ENCODE measurements at places on chromosomes 3 and 15. TPM values are rescaled to one million over a fixed set of nuclear protein-coding genes. Genes with fewer than 3 reads are reported as not detected.

Gene CCR2
- not detected for total RNA-seq

Gene VPS13C
- 23.4 TPM for total RNA-seq

DNA sequence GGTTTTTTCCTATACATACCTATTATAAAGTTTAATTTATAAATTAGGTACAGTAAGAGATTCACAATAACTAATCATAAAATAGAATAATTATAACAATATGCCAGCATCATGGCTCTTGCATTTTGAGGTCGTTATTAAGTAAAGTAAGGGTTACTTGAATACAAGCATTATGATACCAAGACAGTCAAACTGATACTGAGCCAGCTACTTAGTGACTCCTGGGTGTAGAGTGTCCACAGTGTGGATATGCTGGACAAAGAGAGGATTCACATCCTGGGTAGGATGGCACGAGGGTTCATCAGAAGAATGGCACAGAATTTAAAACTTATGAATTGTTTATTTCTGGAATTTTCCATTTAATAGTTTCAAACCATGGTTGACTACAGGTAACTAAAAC, 157.2 kb upstream of the IL12A start:
- DNase-seq = no peak

DNA sequence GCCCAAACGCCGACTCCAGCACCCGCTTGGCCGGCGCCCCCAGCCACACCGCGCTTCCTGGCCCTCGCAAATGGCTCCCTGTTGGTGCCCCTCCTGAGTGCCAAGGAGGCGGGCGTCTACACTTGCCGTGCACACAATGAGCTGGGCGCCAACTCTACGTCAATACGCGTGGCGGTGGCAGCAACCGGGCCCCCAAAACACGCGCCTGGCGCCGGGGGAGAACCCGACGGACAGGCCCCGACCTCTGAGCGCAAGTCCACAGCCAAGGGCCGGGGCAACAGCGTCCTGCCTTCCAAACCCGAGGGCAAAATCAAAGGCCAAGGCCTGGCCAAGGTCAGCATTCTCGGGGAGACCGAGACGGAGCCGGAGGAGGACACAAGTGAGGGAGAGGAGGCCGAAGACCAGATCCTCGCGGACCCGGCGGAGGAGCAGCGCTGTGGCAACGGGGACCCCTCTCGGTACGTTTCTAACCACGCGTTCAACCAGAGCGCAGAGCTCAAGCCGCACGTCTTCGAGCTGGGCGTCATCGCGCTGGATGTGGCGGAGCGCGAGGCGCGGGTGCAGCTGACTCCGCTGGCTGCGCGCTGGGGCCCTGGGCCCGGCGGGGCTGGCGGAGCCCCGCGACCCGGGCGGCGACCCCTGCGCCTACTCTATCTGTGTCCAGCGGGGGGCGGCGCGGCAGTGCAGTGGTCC, 3.5 kb downstream of the ISLR2 start:
- no peak for DNase-seq

- no peak for DNase-seq
Measured at GRCh38 chr3:195466251-195466650, 23.4 kb upstream of the ACAP2 start.

GRCh38 chr3:7385635-7386034, 524.7 kb downstream of the GRM7 start:
- DNase-seq = no peak

GRCh38 chr15:62931650-62932049, 110.9 kb upstream of the TPM1 start:
- DNase-seq = no peak
